ENCODE measurements at places on chromosomes 13 and 19. TPM values are rescaled to one million over a fixed set of nuclear protein-coding genes. Genes with fewer than 3 reads are reported as not detected.

- DNase-seq, result no peak
Observed at GRCh38 chr19:38629568-38629967, 10.6 kb downstream of the EIF3K start.

DNA sequence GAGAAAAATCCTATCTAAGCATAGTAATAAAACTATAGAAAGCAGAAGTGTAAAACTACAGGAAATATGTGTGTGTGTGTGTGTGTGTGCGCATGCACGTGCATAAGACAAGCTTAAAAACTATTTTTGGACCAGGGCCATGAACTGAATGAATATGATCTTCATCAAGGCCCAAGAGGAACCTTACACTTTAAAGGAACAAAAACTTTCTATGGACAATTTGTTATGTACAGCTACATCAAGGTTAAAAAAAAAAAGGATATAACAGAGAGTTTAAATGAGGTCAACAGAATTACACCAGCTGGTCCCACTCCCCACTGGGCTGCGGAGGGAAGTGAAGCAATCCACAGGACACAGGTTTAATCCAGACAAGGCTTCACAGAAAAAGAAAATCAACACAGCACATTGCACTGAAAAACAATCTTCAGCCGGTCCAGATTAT lies 151.1 kb downstream of the LHFPL6 start:
- peak; percentile 73 for DNase-seq

GRCh38 chr13:45825387-45825650 lies 26.2 kb downstream of the SIAH3 start:
- DNase-seq, result no peak

GRCh38 chr19:33806434-33806881 lies 9.8 kb downstream of the KCTD15 start:
- no peak for DNase-seq

DNA sequence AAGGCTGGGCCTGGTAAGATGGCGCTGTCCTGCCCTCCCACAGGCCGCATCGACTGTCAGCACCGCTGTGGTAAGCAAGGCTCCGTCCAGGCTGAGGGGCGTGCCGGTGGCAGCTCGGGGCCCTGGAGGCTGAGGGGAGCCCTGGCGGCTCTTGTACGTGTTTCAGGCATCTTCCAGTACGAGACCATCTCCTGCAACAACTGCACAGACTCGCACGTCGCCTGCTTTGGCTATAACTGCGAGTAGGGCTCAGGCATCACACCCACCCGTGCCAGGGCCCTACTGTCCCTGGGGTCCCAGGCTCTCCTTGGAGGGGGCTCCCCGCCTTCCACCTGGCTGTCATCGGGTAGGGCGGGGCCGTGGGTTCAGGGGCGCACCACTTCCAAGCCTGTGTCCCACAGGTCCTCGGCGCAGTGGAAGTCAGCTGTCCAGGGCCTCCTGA lies 1.2 kb downstream of the IZUMO4 start:
- no peak for DNase-seq

GRCh38 chr13:40502236-40502635 lies 164.2 kb downstream of the FOXO1 start:
- no peak for DNase-seq

- no peak for DNase-seq
Observed at GRCh38 chr19:17058236-17058635, 17.0 kb downstream of the HAUS8 start.

DNA sequence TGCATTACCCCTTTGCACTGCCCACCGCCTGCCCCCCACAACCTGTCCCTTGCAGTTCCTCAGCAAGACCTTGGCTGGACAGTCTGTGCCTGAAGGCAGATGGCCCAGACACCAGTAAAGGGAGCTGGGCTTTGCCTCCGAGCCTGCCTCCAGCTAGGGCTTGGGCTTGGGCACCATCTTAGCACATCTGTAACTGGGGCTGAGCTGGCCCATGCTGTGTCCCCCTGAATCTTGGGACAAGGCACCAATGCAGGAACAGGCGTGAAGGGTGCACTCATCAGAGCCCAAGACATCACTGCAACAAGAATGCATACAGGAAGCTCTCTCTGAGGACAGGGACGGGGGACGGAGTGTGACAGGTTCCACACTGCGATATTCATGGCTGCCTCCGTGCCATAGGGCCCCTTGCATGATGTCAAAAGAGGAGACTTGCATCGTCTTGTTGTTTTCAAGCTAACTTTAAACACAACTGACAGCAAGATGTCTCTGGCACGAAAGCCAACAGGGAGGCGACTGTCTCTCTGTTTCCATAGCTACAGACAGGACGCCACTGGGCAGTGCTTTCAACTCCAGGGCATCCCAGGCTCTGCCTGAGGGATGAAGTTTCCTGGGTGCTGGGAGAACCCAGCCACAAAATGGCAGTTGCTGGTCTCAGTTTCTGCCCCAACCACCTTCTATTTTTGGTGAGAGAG lies 8.7 kb upstream of the CHST8 start:
- no peak for DNase-seq

DNA sequence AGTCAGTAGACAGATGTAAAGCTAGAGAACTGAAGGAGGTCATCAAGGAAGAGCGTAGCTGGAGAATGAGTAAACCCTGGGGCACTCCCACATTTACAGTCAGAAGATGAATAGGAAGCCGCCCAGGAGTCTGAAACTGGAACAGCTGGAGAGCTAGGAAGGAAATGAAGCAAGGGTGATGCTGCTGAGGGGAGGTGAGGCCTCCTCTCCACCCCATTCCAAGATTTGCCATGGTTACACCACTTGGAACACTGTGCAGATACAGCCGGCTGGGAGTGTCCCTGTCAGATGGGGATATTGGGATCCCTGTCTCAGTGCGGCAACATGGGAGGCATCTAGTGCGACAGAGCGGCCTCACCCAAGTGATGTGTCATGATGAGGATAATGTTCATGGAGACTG lies 51.8 kb upstream of the GPI start:
- peak; percentile 87 for DNase-seq

DNA sequence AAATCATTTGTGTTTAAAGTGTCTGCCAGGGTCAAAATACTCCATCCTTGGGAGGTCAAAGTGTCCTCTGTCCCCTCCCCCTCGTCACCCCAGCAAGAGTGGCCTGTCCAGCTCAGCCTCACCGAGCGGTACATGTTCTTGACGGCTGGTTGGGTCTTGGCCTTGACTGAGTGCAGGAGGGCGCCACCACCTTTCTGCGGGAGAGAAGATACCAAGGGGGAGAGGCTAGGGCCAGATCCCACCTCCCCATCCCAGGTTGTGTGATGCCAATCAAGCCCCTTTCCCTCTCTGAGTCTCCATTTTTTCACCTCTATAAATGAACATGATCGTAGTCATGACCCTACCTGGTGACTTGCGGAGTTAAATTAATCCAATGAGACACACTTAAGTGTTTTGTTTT lies 6.1 kb downstream of the CRB3 start:
- DNase-seq, result no peak

DNA sequence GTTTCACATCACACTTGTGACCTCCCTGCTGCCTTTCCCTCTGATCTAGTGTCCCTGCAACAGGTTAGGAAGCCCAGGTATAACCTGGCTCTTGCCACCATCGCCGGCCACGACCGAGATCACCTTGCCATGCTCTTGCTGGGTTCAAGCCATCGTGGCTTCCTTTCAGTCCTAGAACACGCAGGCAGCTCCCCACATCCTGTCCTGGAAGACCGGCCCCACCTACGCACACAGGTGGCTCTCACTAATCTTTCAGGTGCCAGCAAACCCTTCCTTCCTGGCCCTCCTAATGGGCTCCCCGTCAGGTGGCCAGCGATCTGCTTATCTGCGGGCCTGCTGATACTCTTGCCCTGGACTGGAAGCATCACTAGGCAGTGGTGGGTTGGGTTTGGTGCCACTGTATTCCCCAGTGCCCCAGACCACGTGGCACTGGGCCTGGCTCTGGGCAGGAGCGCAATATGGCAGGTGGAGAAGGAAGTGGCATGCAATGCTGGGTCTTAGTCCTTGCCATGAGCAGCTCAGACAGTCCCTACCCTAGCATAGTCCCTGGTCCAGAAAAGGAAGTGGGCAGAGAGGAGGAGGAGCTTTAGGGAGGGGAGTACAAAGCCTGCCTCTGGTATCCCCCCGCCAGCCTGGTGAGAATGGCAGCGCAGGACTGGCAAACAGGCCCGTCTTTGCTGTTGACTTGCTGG lies 11.8 kb downstream of the PPP1R37 start:
- DNase-seq, result no peak

DNA sequence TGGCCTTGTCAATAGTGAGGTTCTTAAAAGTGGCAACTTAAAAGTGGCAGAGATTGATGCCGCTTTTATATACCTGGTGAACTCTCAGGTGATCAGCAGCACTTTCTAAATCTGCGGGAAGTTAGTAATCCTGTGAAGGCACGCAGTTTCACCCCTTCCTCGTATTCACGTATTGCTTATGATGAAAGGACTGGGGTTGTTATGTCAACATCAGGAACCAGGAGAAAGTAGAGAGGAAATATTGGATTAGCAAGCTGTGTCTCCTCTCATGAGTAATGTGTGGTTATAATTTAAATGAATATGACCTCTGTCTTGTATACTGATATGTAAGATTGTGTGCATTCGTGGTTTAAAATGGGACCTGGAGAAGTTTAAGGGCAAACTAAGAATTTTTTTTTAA lies 544.6 kb downstream of the SLITRK6 start:
- DNase-seq, result no peak

DNA sequence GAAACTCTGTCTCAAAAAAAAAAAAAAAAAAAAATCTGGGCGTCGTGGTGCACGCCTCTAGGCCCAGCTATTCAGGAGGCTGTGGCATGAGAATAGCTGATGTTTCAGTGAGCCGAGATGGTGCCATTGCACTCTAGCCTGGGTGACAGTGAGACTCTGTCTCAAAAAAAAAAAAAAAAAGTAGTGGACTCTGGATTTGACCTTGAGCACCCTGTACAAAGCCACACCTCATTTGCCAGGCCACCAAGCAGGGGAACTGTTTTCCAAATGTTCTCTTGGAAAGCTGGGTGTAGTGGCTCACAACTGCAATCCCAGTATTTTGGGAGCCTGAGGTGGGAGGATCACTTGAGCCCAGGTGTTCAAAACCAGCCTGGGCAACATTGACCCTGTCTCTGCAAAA lies 3.8 kb upstream of the ZNF555 start:
- DNase-seq, result no peak

DNA sequence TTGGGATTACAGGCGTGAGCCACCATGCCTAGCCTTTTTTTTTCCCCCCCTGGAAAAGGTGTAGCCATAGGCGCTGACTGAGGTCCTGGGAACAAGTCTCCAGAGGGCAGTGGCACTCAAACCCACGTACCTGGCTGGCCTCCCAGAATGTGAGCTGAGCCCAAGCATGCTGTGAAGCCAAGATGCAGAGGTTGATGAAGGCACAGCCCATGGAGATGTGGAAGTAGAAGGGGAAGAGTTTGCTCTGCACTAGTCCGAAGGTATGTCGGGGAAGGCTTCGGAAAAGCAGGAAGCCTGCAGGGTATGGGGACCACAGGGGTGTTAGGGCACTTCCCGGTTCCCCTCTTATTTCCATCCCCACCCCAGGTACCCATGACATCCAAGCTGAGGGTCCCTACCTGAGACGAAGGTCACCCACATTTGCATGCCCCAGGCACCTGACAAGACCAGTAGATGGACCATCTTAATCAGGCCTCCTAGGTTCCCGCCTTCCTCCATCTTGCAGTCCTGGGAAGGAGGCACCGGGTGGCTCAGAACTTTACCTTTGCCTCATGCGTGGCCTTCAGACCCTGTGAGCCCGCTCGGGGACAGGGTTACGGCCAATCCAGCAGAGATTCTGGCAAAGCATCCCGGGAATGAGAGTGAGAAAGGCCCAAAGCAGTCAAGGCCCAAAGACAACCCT lies 805 bp downstream of the TMEM205 start:
- DNase-seq, result peak; percentile 16

DNA sequence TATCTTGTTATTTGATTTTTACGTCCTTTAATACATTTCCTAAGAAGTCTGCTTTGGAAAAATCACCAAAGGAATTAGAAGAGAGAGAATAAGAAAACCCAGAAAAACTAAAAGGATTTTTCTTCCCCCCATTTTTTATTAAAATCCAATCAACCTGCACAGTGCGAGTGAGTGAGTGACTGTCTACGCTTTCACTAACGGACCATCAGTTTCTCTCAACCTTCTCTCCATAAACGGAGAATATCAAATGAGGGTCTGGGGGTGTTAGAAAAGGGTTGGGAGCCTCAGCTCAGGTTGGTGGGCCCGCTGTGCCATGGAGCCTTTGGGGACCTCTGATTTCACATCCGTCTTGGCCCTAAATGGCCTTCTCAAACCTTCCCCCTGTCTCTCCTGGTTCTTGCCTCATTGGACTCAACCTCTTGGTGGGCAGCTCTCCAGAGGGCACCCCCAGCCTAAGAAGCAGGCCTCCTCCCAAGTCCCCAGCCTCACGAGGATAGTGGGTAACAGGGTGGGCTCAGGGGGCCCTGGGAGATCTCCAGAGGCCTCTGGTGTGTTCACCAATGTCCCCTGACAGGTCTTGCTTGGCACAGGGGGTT lies 763 bp upstream of the LRP3 start:
- no peak for DNase-seq

DNA sequence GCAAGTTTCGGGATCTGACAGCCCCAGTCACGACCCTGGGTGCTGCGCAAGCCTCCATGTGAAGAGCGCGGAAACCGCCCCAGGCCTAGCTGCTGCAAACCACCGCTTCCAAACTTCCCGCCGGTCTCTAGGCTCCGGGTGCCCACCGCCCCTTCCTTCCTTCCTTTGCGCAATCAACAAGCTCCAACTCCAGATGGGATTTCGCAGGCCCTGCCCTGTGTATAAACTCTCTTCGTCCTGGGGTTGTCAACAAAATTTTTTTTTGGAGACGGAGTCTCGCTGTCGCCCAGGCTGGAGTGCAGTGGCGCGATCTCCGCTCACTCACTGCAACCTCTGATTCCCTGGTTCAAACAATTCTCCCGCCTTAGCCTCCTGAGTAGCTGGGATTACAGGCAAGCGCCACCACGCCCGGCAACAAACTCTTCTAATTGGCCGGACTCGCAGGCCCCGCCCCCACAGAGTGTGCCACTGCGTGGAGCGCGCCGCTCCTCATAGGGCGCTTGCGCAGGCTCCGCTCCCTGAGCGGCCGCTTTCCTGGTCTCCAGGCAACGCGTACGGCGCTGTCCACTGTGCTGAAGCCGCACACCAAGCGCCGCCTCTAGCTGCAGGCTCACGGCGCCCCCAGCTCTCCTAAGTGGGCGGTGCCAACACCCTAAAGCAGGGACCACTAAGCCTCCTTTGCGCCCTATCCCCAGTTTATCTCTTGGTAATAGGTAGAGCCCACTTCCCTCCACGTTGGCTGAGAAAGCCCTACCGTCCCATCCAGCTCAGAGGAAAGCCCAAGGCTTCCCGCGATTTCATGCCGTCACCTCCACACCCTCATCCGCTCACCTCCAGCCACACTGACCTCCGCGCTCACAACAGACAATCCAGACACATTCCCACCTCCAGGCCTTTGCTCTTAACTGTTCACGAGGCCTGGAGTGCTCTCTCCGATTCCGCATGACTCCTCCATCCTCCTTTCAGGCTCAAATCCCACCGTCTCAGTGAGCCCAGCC lies 5.5 kb upstream of the QTRT1 start:
- peak; percentile 98 for DNase-seq

GRCh38 chr19:28372576-28373247 lies 840.2 kb downstream of the UQCRFS1 start:
- DNase-seq, result no peak

- no peak for DNase-seq
Observed at GRCh38 chr13:80428349-80429096, 87.6 kb upstream of the SPRY2 start.

The CFAP97D2 gene
- not detected for total RNA-seq

The GZMM gene
- not detected for total RNA-seq

The SRRM5 gene
- 0.05 TPM for total RNA-seq

The SHISA2 gene
- 1.1 TPM for total RNA-seq

The LMTK3 gene
- 0.14 TPM for total RNA-seq

The PGLYRP1 gene
- not detected for total RNA-seq

The IRS2 gene
- total RNA-seq, result 2.0 TPM

The HSD17B14 gene
- 1.5 TPM for total RNA-seq

The ZSCAN22 gene
- 3.7 TPM for total RNA-seq

The ZNF724 gene
- 8.7 TPM for total RNA-seq

The NRTN gene
- 0.85 TPM for total RNA-seq

The BCAM gene
- total RNA-seq, result 62.3 TPM

The ZNF600 gene
- 4.1 TPM for total RNA-seq

Measured in dermis blood vessel endothelial cell (primary cell).